ENCODE measurements at places on chromosomes 6 and 20. TPM values are rescaled to one million over a fixed set of nuclear protein-coding genes. Genes with fewer than 3 reads are reported as not detected.

DNA sequence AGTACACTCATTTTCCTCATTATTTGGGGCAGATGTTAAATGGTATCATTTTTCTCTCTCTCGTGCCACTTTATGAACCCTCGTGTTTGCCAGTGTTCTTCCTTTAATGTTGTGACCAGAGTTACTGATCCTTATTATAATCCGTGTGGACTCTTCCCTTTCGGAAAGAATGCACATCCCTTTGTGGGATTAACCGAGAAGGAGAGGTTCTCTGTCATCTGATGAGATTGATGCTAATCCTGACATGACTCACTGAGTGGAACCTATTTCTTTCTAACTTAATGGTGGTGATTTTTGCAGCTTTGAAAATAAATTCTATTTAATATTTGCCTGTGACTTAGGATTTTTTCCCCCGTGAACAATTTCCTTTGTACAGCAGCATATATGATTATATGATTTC is 300.0 kb upstream of the MAN1A1 start:
- H3K4me3 ChIP-seq = no peak overlapping the region
- H3K27me3 ChIP-seq = no peaks in the 10 kb centered on the region
- H3K4me1 ChIP-seq = no peaks in the 10 kb centered on the region
- H3K36me3 ChIP-seq = no peaks in the 10 kb centered on the region
- no peak for DNase-seq
- no peak overlapping the region for H3K27ac ChIP-seq

- H3K4me1 ChIP-seq = peaks cover 4% of the 10 kb centered on the region
- H3K27me3 ChIP-seq = no peaks in the 10 kb centered on the region
- no peak for DNase-seq
- H3K36me3 ChIP-seq = no peaks in the 10 kb centered on the region
- H3K4me3 ChIP-seq = no peak overlapping the region
- H3K27ac ChIP-seq = no peak overlapping the region
Measured at GRCh38 chr20:2446845-2447244, 23.7 kb downstream of the SNRPB start.

- H3K27ac ChIP-seq = no peak overlapping the region
- no peaks in the 10 kb centered on the region for H3K36me3 ChIP-seq
- H3K27me3 ChIP-seq = no peaks in the 10 kb centered on the region
- no peak overlapping the region for H3K4me3 ChIP-seq
Measured at GRCh38 chr6:81748994-81749393, 3.5 kb downstream of the TENT5A start.

- H3K27ac ChIP-seq = no peak overlapping the region
- no peaks in the 10 kb centered on the region for H3K36me3 ChIP-seq
- H3K4me1 ChIP-seq = no peaks in the 10 kb centered on the region
- DNase-seq = no peak
- H3K4me3 ChIP-seq = no peak overlapping the region
- no peaks in the 10 kb centered on the region for H3K27me3 ChIP-seq
Measured at GRCh38 chr6:140009286-140009685, 634.8 kb upstream of the CITED2 start.

DNA sequence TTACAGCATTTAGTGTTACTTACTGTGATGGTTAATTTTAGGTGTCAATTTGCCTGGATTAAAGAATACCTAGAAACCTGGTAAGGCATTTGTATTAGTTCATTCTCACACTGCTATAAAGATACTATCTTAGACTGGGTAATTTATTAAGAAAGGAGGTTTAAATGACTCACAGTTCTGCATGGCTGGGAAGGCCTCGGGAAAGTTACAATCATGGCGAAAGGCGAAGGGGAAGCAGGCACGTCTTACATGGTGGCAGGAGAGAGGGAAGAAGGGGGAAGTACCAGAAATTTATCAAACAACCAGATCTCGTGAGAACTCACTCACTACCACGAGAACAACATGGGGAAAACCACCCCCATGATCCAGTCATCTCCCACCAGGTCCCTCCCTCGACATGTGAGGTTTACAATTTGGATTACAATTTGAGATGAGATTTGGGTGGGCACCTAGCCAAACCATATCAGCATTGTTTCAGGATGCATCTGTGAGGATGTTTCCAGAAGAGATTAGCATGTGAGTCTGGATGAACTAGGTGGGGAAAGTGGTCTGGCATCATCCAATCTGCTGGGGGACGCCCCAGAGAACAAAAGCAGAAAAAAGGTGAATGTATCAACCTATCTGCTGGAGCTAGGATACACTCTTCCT is 76.8 kb downstream of the MKKS start:
- H3K27ac ChIP-seq = no peak overlapping the region
- H3K36me3 ChIP-seq = no peaks in the 10 kb centered on the region

DNA sequence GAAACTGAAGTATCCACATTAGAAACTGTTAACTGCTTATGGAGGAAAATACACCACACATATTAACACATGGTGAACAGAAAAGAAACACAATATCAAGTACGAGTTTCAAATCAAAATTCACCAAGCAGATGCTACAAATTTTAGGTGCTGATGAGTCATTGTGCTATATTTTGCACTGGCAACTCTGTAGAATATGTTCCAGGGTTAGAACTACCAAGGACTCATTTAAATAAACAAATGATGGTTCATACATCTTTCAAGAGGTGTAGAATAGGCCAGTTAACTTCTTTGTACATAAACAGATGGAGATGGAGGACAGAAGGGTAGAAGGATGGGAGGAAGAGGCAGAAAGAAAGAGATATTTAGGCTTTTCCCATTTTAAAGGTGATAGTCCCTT is 184.9 kb downstream of the ARHGAP18 start:
- no peak overlapping the region for H3K4me3 ChIP-seq
- no peaks in the 10 kb centered on the region for H3K27me3 ChIP-seq
- H3K36me3 ChIP-seq = no peaks in the 10 kb centered on the region
- H3K4me1 ChIP-seq = no peaks in the 10 kb centered on the region
- DNase-seq = no peak
- no peak overlapping the region for H3K27ac ChIP-seq

The IL17A gene
- not detected for total RNA-seq

- DNase-seq = no peak
- H3K4me1 ChIP-seq = no peaks in the 10 kb centered on the region
- H3K27me3 ChIP-seq = no peaks in the 10 kb centered on the region
- H3K27ac ChIP-seq = no peak overlapping the region
- no peak overlapping the region for H3K4me3 ChIP-seq
- H3K36me3 ChIP-seq = no peaks in the 10 kb centered on the region
Measured at GRCh38 chr6:7922596-7922995, 12.0 kb upstream of the TXNDC5 start.

The NKX2-4 gene
- not detected for total RNA-seq

The WASF1 gene
- total RNA-seq = 0.39 TPM

- no peak within 1 kb of the TSS for H3K4me3 ChIP-seq
- peaks cover 9% of the 10 kb centered on the region for H3K4me1 ChIP-seq
- H3K27me3 ChIP-seq = peaks cover 13% of the 10 kb centered on the region
- no peak for DNase-seq
- H3K27ac ChIP-seq = no peak within 1 kb of the TSS
Measured at GRCh38 chr6:151807513-151808370, at the start of gene ESR1. Gene ESR1 (plus strand): TSS chr6:151807682. CDS start chr6:151807913, 231 bp downstream.

The HUS1B gene
- 0.78 TPM for total RNA-seq

The NSFL1C gene
- total RNA-seq = 65.8 TPM

The ALDH5A1 gene
- total RNA-seq = 13.0 TPM

GRCh38 chr6:109296971-109297372 is 85.3 kb downstream of the CD164 start:
- H3K27me3 ChIP-seq = no peaks in the 10 kb centered on the region
- no peak overlapping the region for H3K4me3 ChIP-seq
- H3K27ac ChIP-seq = no peak overlapping the region
- no peak for DNase-seq
- no peaks in the 10 kb centered on the region for H3K36me3 ChIP-seq

GRCh38 chr6:30100154-30100553 is 12.7 kb downstream of the TRIM31 start:
- no peaks in the 10 kb centered on the region for H3K36me3 ChIP-seq
- peaks cover 48% of the 10 kb centered on the region for H3K4me1 ChIP-seq
- DNase-seq = no peak
- peaks cover 20% of the 10 kb centered on the region for H3K27me3 ChIP-seq

The ERVFRD-1 gene
- total RNA-seq = not detected

DNA sequence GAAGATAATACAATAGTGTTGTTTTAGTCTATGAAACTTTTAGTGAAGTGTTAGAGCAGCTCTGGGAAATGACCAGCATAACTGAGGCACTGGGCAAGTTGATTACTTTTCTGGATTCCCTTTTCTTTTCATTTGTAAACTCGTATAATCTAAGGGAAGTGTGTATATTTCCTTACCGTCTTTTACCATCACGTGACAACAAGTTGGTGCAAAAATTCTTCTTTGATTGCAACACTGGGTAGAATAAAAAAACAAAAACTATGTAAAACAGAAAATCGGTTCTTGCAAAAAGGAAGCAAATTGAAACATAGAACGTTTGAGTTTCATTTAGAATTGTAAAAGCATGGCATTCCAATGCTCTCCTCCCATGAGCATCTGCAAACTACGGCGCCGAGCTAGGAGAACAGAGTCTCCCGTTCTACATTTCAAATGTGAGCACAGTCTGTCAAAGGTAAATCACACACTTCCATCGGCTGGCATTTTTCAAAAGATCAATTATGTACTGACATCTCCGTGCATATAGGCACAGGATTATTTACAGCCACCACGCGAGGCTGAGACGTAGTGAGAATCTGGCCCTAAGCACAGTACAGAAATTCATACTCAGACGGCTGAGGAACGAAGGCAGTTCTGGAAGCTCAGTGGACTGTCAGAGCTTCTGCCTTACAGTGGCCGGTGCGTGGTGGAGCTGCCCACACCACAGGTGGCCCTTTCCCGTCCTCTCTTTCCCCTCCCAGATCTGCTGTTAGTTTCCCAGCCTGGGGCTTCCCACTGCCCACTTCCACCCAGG is 314.0 kb downstream of the BMP7 start:
- no peak overlapping the region for H3K27ac ChIP-seq
- no peaks in the 10 kb centered on the region for H3K27me3 ChIP-seq
- no peak overlapping the region for H3K4me3 ChIP-seq
- no peak for DNase-seq
- no peaks in the 10 kb centered on the region for H3K36me3 ChIP-seq

The PRDM1 gene
- 34.0 TPM for total RNA-seq

DNA sequence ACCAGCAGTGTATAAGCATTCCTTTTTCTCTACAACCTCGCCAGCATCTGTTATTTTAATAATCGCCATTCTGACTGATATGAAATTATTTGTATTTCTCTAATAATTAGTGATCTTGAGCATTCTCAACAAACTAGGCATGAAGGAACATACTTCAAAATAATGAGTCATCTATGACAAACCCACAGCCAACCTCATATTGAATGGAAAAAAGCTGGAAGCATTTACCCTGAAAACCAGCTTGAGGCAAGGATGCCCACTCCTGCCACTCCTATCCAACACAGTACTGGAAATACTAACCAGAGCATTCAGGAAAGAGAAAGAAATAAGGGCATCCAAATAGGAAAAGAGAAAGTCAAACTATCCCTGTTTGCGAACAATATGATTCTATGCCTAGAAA is 390.6 kb upstream of the ID4 start:
- H3K36me3 ChIP-seq = no peaks in the 10 kb centered on the region
- no peak overlapping the region for H3K4me3 ChIP-seq
- H3K27me3 ChIP-seq = no peaks in the 10 kb centered on the region
- no peak for DNase-seq
- no peaks in the 10 kb centered on the region for H3K4me1 ChIP-seq
- H3K27ac ChIP-seq = no peak overlapping the region

The GNRH2 gene
- 1.2 TPM for total RNA-seq

GRCh38 chr6:21801446-21802174 is 208.1 kb downstream of the SOX4 start:
- no peak overlapping the region for H3K4me3 ChIP-seq
- H3K27ac ChIP-seq = no peak overlapping the region
- no peaks in the 10 kb centered on the region for H3K27me3 ChIP-seq

- H3K36me3 ChIP-seq = no peaks in the 10 kb centered on the region
- no peak overlapping the region for H3K4me3 ChIP-seq
- no peak for DNase-seq
- no peaks in the 10 kb centered on the region for H3K27me3 ChIP-seq
- H3K4me1 ChIP-seq = peaks cover 4% of the 10 kb centered on the region
Measured at GRCh38 chr6:110859335-110859792, 15.2 kb upstream of the AMD1 start.

- peaks cover 62% of the 10 kb centered on the region for H3K27me3 ChIP-seq
- no peaks in the 10 kb centered on the region for H3K36me3 ChIP-seq
- no peak for DNase-seq
- H3K27ac ChIP-seq = no peak overlapping the region
- H3K4me3 ChIP-seq = no peak overlapping the region
Measured at GRCh38 chr20:21508230-21509078, 5.4 kb downstream of the NKX2-2 start.

DNA sequence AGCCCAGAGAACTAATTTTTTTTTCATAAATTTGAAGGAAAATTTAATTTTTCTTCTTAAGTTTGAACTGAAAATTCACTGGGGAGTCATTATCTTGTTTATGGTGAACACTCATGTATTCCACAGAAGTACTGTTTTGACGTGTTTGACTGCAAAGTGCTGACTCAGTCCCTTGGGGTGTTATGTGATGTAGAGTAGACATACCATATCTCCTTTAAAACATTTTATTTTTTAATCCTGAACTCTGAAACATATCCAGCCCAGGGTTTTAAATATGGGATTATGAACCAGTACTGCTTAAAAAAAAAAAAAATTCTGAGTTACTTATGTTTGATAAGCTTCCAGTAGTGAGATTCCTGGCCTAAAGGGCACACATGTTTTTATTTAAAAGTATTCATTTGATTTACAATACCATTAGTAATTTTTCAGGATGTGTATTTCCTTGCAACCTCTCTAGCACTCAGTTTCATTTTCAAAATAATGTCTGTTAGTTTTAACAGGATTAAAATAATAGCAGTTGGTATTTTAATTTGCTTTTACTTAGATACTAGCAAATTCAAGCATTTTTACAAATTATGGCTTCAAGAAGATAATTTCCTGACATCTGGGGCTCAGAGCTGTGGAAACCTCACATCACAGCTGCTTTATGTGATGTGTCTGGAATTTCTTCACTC is 81.7 kb upstream of the PDE10A start:
- no peak overlapping the region for H3K27ac ChIP-seq
- H3K36me3 ChIP-seq = no peaks in the 10 kb centered on the region
- no peaks in the 10 kb centered on the region for H3K27me3 ChIP-seq
- H3K4me3 ChIP-seq = no peak overlapping the region
- DNase-seq = no peak

DNA sequence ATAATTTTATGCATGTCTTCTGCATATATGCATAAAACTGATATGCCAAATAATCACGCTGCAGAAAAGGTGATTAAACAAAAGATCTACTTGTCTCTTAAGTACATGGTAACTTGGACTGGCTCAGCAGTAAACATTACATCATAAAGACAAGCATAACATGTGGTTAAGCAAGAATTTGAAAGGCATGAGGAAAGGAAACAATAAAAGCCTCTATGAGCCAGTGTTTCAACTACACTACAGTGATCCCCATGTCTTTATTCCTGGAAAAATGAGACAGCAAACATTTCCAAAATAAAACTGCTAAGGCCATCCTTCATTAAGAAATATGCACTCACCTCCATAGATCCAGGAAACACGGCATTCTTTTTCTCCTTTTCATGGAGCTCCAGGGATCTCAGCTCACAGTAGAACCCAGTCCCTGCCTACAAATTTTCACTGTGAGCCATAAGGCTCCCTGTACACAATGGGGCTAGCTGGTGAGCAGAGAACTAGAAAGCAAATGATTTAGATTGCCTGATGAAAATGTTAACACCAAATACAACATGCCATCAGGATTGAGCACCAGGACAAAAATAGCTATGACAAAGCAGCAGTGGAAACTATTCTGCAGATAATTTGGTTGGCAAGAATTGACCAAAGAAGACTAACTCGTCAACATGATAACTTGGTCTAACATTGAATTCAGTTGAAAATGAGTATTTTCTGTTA is 156.1 kb downstream of the COL21A1 start:
- no peak overlapping the region for H3K4me3 ChIP-seq
- no peaks in the 10 kb centered on the region for H3K27me3 ChIP-seq
- DNase-seq = no peak
- no peaks in the 10 kb centered on the region for H3K4me1 ChIP-seq

GRCh38 chr6:8069631-8070284 is 5.6 kb upstream of the BLOC1S5 start:
- no peak for DNase-seq
- H3K27me3 ChIP-seq = no peaks in the 10 kb centered on the region
- H3K36me3 ChIP-seq = no peaks in the 10 kb centered on the region

Data from CD4-positive, alpha-beta memory T cell (primary cell).